Naive thymus-derived CD4-positive, alpha-beta T cell (primary cell): ENCODE measurements at places on chromosomes 3 and 15. TPM values are rescaled to one million over a fixed set of nuclear protein-coding genes. Genes with fewer than 3 reads are reported as not detected.

GRCh38 chr3:65251375-65251774, 563.6 kb upstream of the ADAMTS9 start:
- no peak for DNase-seq
- H3K27me3 ChIP-seq: no peaks in the 10 kb centered on the region
- H3K36me3 ChIP-seq: no peaks in the 10 kb centered on the region
- H3K4me1 ChIP-seq: no peaks in the 10 kb centered on the region
- no peak overlapping the region for H3K4me3 ChIP-seq
- no peak overlapping the region for H3K27ac ChIP-seq

Gene GOLGA6A
- polyA plus RNA-seq: not detected

GRCh38 chr3:42037318-42037945, 53.7 kb upstream of the TRAK1 start:
- H3K36me3 ChIP-seq: peaks cover 13% of the 10 kb centered on the region
- H3K27ac ChIP-seq: no peak overlapping the region
- DNase-seq: no peak
- no peak overlapping the region for H3K4me3 ChIP-seq
- H3K4me1 ChIP-seq: no peaks in the 10 kb centered on the region

- no peaks in the 10 kb centered on the region for H3K27me3 ChIP-seq
- no peak for DNase-seq
- H3K4me1 ChIP-seq: no peaks in the 10 kb centered on the region
- H3K27ac ChIP-seq: no peak overlapping the region
- H3K36me3 ChIP-seq: no peaks in the 10 kb centered on the region
- no peak overlapping the region for H3K4me3 ChIP-seq
These were observed 3.0 kb downstream of the TRPM1 start for GRCh38 chr15:31098491-31098917.

GRCh38 chr15:73388256-73388781, 19.6 kb upstream of the HCN4 start:
- no peaks in the 10 kb centered on the region for H3K36me3 ChIP-seq
- no peak overlapping the region for H3K27ac ChIP-seq
- no peak for DNase-seq
- no peaks in the 10 kb centered on the region for H3K27me3 ChIP-seq
- no peak overlapping the region for H3K4me3 ChIP-seq
- no peaks in the 10 kb centered on the region for H3K4me1 ChIP-seq

DNA sequence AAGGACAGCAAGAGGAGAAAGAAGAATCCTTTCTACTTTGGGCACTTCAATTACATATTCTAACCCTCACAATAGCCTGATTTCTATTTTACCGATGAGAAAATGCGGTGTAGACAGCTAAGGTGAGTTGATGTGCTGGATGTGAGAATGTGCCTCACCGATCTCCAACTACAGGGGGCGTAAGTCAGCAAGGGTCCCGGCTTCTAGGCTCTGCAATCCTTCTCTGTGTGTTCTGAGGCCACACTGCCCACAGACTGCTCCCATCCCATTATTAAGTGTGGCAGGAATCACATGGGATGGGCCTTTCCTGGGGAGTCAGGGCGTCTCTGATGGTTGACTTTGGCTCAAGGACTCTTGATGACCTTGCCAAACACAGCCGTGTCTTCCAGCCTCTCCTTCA, 23.6 kb upstream of the RPL35A start:
- DNase-seq: no peak
- no peaks in the 10 kb centered on the region for H3K36me3 ChIP-seq
- no peaks in the 10 kb centered on the region for H3K4me1 ChIP-seq
- H3K4me3 ChIP-seq: no peak overlapping the region

DNA sequence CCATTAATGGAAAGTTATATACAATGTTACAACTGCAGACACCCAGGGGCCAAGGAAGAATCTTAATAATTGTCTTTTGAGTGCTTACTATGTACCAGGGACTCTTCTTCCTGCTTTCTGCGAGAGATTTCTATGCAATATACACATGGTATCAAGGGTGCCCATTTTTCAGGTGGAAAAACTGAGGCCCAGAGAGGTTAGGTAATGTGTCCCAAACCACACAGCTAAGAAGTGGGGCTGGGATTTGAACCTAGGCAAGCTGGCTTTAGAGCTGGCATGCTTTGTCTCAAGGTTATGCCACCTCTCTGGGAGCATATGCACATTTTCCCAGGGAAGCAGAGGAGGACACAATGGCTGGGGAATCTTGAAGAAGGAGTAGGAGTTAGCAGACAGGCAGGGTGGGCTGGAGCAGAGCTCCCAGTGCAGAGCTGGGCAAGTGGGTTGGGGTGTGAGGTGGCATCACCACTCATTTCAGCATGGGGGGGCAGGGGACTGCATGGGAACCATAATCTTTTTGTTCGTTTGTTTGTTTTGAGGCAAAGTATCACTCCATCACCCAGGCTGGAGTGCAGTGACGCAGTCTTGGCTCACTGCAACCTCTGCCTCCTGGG, 339.8 kb upstream of the LRRFIP2 start:
- no peak overlapping the region for H3K4me3 ChIP-seq
- no peak overlapping the region for H3K27ac ChIP-seq
- no peaks in the 10 kb centered on the region for H3K4me1 ChIP-seq
- no peaks in the 10 kb centered on the region for H3K27me3 ChIP-seq

Gene ZNF620
- 3.8 TPM for polyA plus RNA-seq

Gene FBXW12
- polyA plus RNA-seq: not detected

- no peak overlapping the region for H3K4me3 ChIP-seq
- no peaks in the 10 kb centered on the region for H3K36me3 ChIP-seq
- H3K27ac ChIP-seq: no peak overlapping the region
- H3K4me1 ChIP-seq: no peaks in the 10 kb centered on the region
- DNase-seq: no peak
These were observed 61.8 kb downstream of the FAIM start for GRCh38 chr3:138670407-138670806.
